Bronchial epithelial cell (primary cell): ENCODE measurements at places on chromosomes 4 and X. TPM values are rescaled to one million over a fixed set of nuclear protein-coding genes. Genes with fewer than 3 reads are reported as not detected.

DNA sequence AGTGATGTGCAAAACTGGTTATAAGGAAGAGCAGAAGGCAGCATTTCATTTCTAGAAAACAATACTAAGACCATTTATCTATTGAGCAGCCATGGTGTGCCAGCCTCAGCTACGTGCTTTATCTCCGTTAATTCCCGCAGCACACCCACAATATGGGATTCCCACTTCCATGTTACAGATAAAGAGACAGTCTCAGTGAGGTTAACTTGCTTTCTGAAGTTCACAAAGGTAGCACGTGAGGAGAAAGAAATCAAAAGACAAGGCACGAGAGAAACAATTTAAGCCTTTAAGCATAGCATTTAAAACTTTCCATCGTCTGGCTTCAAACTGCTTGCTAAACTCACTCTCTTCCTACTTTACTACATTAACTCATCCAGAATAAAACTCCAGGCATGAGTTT is 8.0 kb upstream of the RPL34 start:
- DNase-seq = no peak

GRCh38 chrX:38968344-38969216 is 167.3 kb downstream of the MID1IP1 start:
- no peak for DNase-seq

The DOK7 gene
- 1.0 and 4.2 TPM in 2 replicates for total RNA-seq

- no peak for DNase-seq
Measured at GRCh38 chrX:2781698-2782097, 29.9 kb downstream of the XG start.

- DNase-seq = no peak
Measured at GRCh38 chrX:46572340-46572936, 1.1 kb upstream of the CHST7 start.

The RASSF6 gene
- 7.4 and 14.8 TPM in 2 replicates for total RNA-seq

- DNase-seq = no peak
Measured at GRCh38 chr4:39922399-39922798, 55.3 kb downstream of the PDS5A start.

GRCh38 chr4:102302762-102303161 is 42.5 kb downstream of the SLC39A8 start:
- DNase-seq = no peak

The ART3 gene
- total RNA-seq = under 0.01 TPM in 1 of 2 replicates, not detected in the other

- no peak for DNase-seq
Measured at GRCh38 chr4:22787753-22788375, 95.1 kb downstream of the GBA3 start.

DNA sequence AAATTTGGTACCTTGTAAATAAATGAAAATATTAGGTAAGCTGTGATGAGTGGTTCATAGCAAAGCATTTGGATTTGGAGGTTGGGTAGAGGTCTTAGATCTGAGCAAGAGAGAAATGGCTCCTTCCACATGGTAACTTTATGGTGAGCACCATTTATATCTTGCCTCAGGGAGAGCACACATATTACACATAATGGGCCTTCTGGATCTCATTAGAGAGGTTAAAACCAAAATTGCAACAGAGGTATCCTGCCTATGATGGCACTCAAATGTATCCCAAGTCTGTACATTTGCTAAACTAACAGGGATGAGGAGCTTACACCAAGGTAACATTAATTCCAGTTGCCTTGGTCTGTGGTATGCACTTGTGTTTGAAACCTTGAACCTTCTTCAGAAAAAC is 87.1 kb upstream of the PUDP start:
- DNase-seq = no peak

- no peak for DNase-seq
Measured at GRCh38 chrX:107448998-107449835, at the start of gene FRMPD3. Gene FRMPD3, plus strand, starts transcription at chrX:107449652. Its CDS starts 76,937 bp downstream, at chrX:107526589.

- no peak for DNase-seq
Measured at GRCh38 chr4:81963015-81963762, 410.6 kb downstream of the HNRNPD start.
